ENCODE measurements at places on chromosomes 5 and 9.

DNA sequence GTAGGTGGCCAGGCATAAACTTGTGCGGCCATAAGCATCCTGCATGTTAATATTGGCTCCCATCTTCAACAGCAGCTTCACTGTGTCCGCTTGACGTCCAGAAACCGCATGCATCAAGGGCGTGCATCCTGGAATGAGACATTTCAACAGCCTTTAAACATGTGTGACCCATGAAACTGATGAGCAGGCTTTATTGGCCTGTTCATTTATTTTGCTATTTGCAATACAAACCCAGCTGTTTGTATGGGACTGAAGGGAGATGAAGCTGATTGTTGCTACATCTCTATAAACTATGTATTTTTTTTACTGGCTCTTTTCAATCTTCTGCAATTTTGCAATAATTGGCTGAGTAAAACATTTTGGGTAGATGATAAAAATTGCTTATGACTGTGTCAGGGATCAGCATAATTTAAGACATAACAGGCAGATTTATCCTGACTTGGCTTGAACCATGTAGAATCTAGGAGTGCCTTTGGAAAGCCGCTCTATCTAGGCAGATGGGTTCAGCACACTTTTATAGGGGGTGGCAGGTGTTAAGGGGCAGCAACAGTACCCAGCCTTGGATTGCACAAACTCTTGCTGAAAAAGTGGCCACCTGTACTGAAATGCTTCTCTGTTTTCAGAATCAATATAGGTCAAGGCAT, 56.9 kb downstream of the ANKRD55 start:
- DNase-seq: no peak

DNA sequence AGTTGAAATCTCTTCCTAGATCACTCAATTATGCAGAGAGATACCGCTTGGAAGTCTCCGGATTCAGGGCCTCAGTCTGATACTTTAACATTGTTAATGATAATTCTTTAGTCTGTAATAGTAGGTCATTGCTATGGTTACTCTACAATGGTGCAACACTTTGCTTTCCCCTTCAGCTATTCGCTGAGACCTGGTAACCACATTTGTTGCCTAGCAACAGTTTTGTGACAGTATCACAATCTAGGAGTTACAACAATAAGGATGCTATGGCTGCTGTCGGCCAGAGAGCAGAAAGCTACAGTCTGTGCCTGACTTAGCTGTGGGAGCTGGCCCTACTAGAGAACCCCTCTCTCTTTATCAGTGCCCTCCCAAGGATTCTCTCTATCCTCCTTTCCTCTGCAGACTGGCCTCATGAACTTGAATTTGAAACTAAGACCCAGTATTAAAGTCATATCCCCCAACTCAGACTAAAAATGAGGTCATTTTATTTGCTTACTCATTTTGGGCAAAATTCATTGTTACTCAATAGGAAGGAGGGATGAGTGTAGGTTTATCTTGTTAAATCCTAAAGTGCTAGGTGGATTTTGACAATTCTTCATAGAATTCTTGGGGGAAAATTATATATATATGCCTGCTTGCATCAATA, 39.3 kb downstream of the NR2F1 start:
- DNase-seq: peak; percentile 1

DNA sequence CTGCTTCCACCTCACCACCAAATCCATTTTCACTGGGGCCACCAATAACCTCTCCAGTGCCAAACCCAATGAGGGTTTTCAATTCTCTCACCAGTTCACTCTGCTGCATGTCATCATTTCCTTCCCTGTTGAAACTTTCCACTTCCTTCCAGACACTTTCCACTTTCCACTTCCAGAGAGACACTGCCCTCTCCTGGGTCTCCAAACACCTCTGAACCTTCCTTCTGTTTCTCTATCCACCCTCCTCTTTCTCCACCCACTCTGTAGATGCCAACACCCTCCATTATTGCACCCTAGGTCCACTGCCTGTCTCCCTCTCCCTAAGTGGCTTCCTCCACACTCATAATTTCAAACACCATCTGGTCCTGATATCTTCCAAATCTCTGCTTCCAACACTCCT, 39.6 kb downstream of the PDE6A start:
- no peak for DNase-seq

GRCh38 chr9:7360513-7360912, 439.1 kb downstream of the DMAC1 start:
- DNase-seq: no peak

GRCh38 chr5:112692472-112692871, 45.2 kb upstream of the APC start:
- DNase-seq: no peak

DNA sequence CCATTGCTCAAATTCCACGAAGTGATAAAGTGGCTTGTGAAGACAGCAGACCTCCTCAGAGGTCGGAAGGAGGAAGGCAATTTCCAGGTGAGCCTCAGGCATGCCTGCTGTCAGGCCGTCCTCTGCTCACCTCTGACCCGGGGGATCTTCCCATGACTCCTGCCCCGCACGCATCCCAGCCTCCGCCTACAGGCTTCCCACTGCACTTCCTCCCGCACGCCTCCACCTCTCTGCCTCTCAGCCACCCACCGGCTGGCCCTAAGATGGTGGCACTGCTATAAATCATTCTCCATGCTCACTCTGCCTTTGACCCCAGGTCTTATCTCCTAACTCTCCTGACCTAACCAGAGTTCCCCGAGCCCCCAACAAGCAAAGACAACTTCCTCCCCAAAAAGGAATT, 49.4 kb upstream of the DNAH5 start:
- no peak for DNase-seq

All from NCI-H2107 (cell line).